ENCODE measurements at places on chromosomes 4 and X. TPM values are rescaled to one million over a fixed set of nuclear protein-coding genes. Genes with fewer than 3 reads are reported as not detected.

GRCh38 chr4:26692014-26692726 is 108.3 kb downstream of the TBC1D19 start:
- H3K36me3 ChIP-seq, result peaks cover 23% of the 10 kb centered on the region
- H3K4me3 ChIP-seq, result no peak overlapping the region
- H3K4me1 ChIP-seq, result no peaks in the 10 kb centered on the region
- no peaks in the 10 kb centered on the region for H3K27me3 ChIP-seq
- no peak overlapping the region for H3K27ac ChIP-seq

- H3K27ac ChIP-seq, result no peak overlapping the region
- no peak overlapping the region for H3K4me3 ChIP-seq
- H3K4me1 ChIP-seq, result no peaks in the 10 kb centered on the region
- peaks cover 11% of the 10 kb centered on the region for H3K36me3 ChIP-seq
- DNase-seq, result no peak
These were observed 30.3 kb upstream of the NAF1 start for GRCh38 chr4:163196926-163197480.

DNA sequence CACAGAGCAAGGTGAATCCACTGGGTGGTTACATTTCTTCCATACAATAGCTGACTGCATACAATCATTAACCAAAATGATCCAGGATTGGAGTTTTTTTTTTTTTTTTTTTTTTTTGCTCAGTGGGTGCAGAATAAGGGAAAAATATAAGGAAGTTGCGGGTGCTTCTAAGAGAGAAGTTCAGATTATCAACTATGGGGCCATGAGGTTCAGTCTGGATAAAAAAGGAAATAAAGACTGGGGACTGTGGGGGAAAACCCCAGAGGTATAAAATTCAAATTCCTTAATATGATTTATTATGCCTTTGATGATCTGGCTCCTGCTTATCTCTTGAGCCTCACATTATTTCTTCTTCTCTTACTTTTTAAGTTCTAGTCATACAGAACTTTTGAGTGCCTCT is 5.9 kb upstream of the EIF1AX start:
- no peaks in the 10 kb centered on the region for H3K27me3 ChIP-seq
- no peak for DNase-seq
- H3K36me3 ChIP-seq, result peaks cover 14% of the 10 kb centered on the region
- H3K27ac ChIP-seq, result no peak overlapping the region

GRCh38 chr4:68076194-68076593 is 53.5 kb downstream of the TMPRSS11F start:
- no peaks in the 10 kb centered on the region for H3K4me1 ChIP-seq
- no peak overlapping the region for H3K27ac ChIP-seq
- no peaks in the 10 kb centered on the region for H3K36me3 ChIP-seq
- H3K27me3 ChIP-seq, result no peaks in the 10 kb centered on the region
- H3K4me3 ChIP-seq, result no peak overlapping the region

- no peaks in the 10 kb centered on the region for H3K27me3 ChIP-seq
- H3K36me3 ChIP-seq, result no peaks in the 10 kb centered on the region
- H3K4me1 ChIP-seq, result peaks cover 7% of the 10 kb centered on the region
- no peak overlapping the region for H3K4me3 ChIP-seq
- no peak for DNase-seq
- H3K27ac ChIP-seq, result no peak overlapping the region
These were observed 22.2 kb downstream of the SATL1 start for GRCh38 chrX:85221361-85221760.

DNA sequence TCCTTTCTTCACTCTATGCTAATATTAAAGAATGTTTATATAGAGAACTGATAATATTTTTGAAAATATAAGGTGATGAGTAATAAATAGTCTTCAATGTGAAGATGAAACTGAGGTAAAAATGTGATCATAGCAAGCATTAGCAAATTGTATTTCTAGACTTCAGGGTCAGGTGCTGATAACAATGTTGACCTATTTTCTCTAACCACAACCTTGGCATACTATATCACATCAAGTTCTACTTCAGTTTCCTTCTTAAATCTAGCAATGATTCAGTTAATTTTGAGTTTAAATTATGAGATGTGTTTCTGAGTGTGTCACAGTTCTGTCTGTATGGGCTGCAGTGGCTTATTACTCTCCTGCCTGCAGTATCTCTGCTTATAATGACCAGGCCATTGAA is 209.4 kb downstream of the RAPGEF2 start:
- no peaks in the 10 kb centered on the region for H3K27me3 ChIP-seq
- DNase-seq, result no peak
- no peak overlapping the region for H3K4me3 ChIP-seq
- H3K27ac ChIP-seq, result no peak overlapping the region
- H3K36me3 ChIP-seq, result peaks cover 18% of the 10 kb centered on the region
- peaks cover 7% of the 10 kb centered on the region for H3K4me1 ChIP-seq

- no peak for DNase-seq
- no peaks in the 10 kb centered on the region for H3K36me3 ChIP-seq
- no peak overlapping the region for H3K4me3 ChIP-seq
- no peaks in the 10 kb centered on the region for H3K4me1 ChIP-seq
These were observed 127.3 kb downstream of the TENM3 start for GRCh38 chr4:182370491-182370890.

- no peaks in the 10 kb centered on the region for H3K27me3 ChIP-seq
- DNase-seq, result no peak
- H3K27ac ChIP-seq, result peak overlapping the region; percentile 76
- no peaks in the 10 kb centered on the region for H3K36me3 ChIP-seq
These were observed 1.1 kb upstream of the TMEM164 start for GRCh38 chrX:110001740-110002299.

GRCh38 chrX:21856504-21856903 is 717 bp downstream of the YY2 start:
- H3K27me3 ChIP-seq, result no peaks in the 10 kb centered on the region
- DNase-seq, result no peak
- H3K36me3 ChIP-seq, result peaks cover 9% of the 10 kb centered on the region
- no peak overlapping the region for H3K4me3 ChIP-seq

DNA sequence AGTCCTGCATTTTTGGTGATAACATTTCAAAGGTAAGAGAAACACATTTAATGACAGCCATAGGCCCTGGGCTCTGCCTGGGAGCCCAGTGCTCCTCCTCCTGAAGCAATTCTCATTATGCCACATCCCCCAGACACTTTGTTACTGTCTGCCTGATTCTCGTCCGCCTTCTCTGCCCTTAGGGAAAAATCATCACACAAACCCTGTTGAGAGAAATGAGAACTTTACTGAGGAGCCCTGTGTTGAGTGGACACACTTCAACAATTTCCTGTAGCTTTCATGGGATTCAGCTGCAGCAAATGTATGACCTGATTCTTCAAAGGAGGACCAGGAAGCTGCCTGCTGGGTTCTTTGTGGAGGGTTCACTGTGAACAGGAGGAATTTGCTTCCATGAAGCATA is 566.5 kb upstream of the FRG1 start:
- no peak overlapping the region for H3K27ac ChIP-seq
- H3K4me1 ChIP-seq, result no peaks in the 10 kb centered on the region

DNA sequence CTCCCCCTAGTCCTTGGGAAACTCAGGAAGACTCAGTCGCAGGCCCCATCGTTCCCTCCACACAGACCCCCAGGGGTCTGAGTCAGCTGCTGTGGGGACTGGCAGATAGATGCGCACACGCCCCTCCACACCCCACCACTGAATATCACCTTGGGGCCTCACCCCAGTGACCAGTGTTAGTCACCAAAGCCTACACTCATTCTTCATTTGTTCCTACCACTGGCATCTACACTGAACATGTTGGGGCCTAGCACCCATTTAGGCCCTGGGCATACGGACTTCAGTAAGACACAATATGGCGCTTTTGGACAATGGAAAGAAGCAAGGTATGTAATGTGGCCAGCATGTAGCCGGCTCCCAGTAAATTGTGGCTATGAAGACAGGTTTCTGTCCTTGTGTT is 154.1 kb upstream of the PJA1 start:
- no peaks in the 10 kb centered on the region for H3K27me3 ChIP-seq
- no peaks in the 10 kb centered on the region for H3K4me1 ChIP-seq
- H3K36me3 ChIP-seq, result no peaks in the 10 kb centered on the region
- H3K4me3 ChIP-seq, result no peak overlapping the region
- DNase-seq, result no peak
- no peak overlapping the region for H3K27ac ChIP-seq

DNA sequence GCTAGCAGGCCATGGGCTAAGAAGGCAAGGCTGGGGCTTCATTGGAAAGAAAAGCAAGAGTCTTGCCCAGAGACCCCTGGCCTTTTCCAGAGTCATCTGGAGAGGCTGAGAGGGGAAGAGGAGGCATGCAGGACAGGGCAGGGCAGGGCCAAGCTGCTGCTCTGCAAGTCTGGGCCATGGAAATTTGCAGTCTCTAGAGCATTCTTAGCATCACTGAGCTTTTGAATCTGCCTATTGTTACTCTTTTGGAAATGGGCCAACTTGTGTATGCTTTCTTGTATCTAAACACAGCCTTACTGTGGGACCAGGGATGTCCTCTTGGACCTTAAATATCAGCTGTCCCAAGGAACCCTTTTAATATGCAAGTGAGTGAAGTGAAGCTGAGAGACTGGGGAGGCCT is 560.5 kb downstream of the MID1IP1 start:
- H3K36me3 ChIP-seq, result no peaks in the 10 kb centered on the region
- no peak overlapping the region for H3K27ac ChIP-seq
- peaks cover 2% of the 10 kb centered on the region for H3K4me1 ChIP-seq
- no peak for DNase-seq
- H3K27me3 ChIP-seq, result no peaks in the 10 kb centered on the region

DNA sequence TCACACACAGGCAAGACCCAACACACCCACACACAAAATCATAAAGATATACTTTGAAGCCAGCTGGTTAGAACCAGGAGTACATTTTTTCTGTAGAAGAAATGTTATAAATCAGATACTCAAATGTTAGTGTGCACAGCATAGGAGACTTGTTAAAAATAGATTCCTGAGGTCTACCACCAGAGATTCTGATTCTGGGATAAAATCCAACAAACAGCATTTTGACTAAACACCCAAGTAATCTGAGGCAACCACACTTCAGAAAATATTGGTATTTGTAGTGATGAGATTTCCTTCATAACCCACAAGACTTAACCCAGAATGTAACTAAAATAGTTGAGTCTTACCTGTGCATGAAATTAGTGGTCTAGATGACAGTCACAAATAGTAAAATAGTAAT is 301.8 kb downstream of the HNRNPD start:
- H3K27me3 ChIP-seq, result peaks cover 3% of the 10 kb centered on the region
- no peaks in the 10 kb centered on the region for H3K4me1 ChIP-seq
- H3K36me3 ChIP-seq, result no peaks in the 10 kb centered on the region
- H3K4me3 ChIP-seq, result no peak overlapping the region
- DNase-seq, result no peak

The ARHGAP24 gene
- total RNA-seq, result not detected

The EPGN gene
- not detected for total RNA-seq

Measured in activated CD4-positive, alpha-beta memory T cell treated with anti-CD3 and anti-CD28 coated beads for 36 hours (primary cell).